ENCODE measurements at places on chromosomes 4 and X. TPM values are rescaled to one million over a fixed set of nuclear protein-coding genes. Genes with fewer than 3 reads are reported as not detected.

DNA sequence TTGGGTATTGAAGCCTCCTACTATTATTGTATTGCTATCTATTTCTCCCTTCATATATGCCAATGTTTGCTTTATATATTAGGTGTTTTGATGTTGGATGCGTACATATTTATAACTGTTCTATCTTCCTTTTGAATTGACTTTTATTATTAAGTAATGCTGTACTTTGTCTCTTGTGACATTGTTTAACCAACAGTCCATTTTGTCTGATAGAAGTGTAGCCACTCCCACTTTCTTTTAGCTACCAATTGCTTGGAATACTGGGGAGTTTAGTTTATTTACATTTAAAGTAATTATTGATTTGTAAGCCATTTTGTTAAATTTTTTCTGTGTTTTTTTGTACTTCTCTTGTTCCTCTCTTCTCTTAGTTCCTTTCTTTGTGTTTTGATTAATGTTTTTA, 195.9 kb downstream of the GC start:
- DNase-seq: no peak

GRCh38 chrX:134654398-134655012, 3.8 kb downstream of the PLAC1 start:
- no peak for DNase-seq

DNA sequence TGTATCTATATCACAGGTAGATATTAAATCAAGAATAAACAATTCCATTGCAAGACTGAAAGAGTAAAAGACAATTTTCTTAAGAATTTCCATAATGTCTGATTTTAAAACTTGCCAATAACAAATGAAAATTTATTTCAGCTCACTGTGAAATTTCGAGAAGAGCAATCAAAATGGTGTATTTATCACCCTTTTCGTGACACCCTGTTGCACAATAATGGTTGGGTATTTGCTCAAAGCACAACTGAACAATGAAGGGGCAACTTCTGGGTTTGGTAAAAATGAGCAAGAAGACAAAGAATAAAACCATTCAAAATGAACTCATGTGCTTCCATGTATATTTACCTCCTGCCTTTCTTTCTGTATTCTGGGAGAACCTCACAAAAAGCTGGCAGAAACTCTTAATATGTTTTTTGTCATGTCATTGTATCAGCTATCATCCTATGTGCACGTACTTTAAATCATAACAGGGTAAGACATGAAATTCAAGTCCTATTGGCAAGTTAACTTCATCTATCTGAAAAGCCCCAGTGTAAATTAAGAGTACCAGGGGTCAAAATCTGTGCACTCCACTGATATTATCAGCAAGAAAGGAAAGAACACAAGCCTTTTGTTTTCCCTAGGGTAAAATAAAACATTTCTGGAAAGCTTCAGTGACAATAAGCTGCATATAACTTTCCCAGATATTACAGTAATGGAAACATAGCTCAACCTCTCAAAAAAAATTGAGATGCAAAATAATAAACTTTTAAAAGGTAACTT, 126.9 kb upstream of the CBR4 start:
- no peak for DNase-seq

The CENPVL3 gene
- polyA plus RNA-seq: not detected

The TASL gene
- polyA plus RNA-seq: 1.9 TPM

DNA sequence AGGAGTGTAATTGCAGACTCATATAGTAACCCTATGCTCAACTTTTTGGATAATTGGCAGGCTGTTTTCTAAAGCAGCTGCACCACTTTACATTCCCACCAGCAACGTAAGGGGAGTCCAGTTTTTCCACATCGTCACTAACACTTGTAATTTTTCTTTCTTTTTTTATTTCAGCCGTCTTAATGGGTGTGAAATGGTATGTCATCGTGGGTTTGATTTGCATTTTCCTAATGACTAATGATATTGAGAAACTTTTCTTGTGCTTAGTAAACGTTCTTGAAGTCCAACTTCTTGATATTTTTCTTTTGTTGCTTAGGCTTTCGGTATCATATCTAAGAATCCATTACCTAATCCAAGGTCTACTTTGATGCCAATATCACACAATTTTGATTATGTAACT, 95.3 kb upstream of the IL1RAPL1 start:
- no peak for DNase-seq

DNA sequence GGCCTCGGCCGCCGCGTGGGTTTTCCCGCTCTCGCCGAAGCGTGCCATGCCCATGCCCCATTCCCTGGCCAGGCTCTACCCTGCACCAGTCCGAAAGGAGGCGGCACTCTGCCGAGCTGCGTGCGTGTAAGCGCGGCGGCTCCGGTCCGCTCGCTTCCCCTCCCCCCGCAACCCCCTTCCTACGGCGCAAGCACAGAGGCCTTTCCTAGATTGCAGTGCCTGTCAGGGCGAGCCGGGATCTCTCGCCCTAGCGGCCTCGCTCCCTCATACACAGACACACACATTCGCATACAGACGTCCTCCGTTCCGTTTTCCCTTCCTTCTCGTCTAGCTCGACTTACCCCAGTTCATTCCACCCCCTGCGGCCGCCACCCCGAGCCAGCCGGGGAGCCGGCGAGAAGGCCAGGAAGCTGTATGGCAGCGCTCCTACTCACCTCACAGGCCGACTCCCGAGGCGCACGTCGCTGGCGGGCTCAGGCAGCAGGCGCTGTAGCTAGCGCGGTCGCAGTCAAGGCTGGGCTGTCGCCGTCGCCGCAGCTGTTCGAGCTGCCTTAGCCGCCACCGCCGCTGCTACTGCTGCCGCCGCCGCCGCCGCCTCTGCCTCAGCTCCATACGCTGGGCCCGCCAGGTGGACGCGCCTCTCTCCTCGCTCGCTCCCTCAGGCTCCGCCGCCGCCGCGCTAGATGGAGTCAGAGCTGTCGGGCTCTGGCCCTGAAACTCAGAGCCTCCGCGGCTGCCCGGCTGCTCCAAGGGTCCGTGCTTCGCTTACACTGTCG, 615 bp downstream of the NEXMIF start:
- peak; percentile 7 for DNase-seq

The PCDH11X gene
- not detected for polyA plus RNA-seq

The THAP6 gene
- polyA plus RNA-seq: 4.8 TPM

The STARD8 gene
- polyA plus RNA-seq: 0.27 TPM

Measured in immature natural killer cell (primary cell).